HT1080 (cell line): ENCODE measurements at places on chromosomes 4 and X.

DNA sequence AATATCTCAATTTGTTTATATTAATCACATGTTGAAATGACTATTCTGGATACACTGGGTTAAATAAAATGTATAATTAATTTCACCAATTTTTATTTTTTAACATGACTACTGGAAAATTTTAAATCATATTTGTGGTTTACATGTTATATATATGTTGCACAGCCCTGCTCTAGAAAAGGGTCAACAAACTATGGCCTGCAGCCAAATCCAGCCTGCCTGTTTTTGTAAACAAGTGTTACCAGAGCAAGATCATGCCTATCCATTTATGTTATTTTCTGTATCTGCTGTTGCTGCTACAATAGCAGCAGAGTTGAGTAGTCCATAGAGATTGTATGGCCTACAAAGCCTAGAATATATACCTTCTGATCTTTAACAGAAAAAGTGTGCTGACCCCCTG, 1.2 kb downstream of the TCEANC start:
- DNase-seq: no peak

DNA sequence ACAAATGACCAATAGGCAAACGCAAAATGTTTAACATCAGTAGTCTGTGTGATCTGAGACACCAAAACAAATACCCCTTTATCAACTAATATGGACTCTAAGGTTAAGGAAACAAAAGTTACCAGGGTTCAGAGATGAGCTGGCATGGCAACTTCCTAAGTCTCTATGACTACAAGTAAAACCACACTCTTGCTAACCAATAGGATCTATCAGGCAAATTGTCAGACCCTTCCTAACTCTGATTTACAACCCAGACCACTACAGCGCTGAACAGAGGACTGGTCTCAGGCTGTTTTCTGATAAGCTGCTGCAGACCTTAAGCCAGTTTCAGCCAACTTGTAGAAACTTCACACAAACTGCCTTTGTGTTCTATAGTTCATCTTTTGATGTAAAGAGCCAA, 608.0 kb downstream of the TLL1 start:
- peak; percentile 29 for DNase-seq

GRCh38 chr4:143743591-143743990, 43.1 kb upstream of the FREM3 start:
- DNase-seq: no peak

DNA sequence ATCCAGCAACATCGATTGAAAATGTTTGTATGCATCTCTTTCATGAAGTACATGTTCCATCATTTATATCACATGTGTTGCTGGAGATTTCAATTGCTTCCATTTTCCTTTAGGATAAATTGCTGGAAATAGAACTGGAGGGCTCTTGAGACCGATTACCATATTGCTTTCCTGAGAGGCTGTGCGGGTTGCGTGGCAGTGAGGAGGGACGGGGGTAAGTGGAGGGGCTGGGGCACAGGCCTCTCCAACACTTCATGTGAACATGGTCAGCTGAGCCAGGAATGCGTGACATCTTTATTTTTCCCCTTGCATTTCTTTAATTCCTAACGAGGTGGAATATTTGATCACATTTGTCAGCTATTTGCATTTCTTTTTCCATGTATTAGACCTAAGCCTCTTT, 144.6 kb downstream of the TBL1X start:
- DNase-seq: no peak

DNA sequence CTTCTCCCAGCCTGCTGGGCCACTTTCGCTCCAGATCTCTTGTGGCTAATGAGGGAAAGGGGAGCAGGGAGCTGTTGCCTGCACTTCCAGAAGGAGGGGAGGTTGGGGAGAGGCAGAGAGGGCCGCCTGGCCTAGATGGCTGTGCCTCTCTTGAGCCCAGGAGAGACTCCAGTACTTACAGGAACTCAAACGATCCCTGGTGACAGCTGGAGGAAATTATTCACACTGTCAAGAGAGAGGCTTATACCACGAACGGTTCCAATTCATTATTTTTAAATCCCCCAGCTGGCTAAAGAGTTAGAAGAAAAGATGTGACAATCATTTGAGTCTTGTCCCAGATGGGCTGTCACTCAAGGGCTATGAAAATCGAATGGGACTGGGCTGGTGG, 96.1 kb downstream of the PHKA2 start:
- no peak for DNase-seq

DNA sequence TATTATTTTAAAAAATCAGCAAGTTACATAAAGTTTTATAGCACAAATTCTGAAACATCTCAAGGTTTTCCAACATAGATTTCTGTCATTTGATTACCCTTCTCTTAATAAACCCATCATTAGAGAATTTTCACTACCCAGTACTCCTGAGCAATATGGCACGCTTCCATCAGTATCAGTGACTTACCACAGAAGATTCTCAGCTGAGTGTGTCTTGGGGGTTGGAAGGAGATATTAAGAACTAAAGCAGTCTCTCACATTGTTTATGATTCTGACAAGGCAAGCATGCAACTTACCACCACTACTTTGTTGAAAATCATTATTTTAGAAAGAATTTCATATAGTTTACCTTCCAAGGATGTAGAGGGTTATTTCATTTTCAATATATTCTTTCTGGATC, 67.7 kb downstream of the INPP4B start:
- no peak for DNase-seq
